ENCODE measurements at places on chromosomes 1 and 21.

DNA sequence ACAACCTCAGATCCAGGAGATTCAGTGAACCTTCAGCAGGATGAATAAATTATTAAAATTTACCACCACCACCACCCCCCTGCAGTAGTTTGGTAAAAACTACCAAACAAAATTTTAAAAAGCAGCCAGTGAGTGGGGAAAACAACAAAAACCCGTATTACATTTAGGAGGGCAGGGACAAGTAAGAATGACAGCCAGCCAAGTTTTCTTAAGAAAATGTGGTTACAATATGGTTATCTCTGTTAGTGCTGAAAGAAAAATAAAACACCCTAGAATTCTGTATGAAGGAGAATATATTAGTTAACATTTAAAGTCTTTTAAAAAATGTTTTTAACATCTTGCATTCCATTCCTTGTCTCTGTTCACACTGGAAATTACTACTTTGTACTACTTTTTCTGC is 14.7 kb downstream of the CD46 start:
- no peak for DNase-seq

DNA sequence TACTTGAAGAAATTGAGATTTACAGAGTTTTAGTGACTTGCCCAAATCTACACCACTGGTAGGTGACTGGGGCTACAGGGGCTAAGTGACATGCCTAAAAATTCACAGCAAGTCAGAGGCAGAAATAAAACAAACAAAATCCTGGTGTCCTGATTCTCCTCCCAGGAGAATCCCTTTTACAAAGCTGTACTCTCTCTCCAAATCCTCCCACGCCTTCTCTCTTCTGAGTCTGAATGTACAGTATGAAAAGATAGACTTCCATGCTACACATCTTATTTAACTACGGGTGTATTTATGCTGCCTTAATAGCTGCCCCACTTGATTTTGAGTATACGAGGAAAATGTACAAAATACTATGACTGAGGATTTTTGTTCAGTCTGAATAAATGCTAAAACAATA is 65.4 kb downstream of the SGIP1 start:
- no peak for DNase-seq

DNA sequence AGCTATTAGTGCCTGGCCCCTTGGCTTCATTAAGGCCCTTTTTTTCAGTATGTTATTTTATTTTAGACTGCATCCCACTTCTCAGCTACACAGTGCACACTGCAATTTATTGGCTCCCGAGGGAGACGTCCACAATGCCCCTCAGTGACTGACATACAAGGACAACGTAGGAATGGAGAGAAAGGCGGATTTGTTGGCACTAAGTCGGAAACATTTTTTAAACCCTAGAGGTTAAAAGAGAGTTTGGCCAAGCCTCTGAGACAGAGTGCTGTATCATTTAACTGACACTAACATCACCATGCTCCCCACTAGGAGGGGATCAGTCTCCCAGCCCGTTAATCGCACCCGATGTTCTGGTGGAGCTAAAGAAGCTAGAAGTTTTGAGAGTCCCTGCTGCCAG is 45.7 kb upstream of the FOXD3 start:
- DNase-seq = no peak

DNA sequence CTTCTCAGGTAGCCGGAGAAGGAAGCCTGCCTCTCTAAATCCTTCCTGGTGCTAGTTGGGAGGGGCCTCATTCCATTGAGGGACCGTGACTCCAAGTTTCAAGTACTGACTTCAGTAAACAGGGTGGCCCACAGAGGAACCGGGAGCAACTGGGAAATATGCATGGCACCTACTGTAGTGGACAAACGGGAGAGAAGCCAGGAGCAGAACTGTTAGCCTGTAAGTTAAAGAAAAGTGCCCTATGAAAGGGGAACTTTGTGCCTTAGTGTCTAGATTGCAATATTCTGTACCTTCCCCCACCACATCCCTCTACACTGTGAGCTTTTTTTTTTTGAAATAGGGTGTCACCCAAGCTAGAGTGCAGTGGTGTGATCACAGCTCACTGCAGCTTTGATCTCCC is 33.2 kb upstream of the KANK4 start:
- no peak for DNase-seq

DNA sequence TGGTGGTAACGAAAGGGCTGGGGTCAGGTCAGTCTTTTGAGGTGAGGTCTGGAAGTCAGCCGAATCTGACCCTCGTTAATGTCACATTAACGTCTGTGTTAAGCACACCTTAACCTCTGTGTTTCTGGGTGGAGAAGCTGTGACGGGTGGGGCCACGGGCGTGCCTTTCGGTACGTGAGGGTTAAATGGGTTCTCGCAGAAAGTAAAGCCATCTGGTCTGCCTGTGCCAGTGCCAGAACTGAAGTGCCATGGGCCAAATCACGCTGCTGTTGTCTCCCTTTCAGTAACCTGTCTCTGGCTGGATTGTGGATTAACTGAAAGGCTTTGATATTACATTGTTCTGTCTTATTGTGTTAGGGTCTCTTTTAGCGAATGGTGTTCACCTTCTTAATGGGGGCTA is 14.4 kb downstream of the URB2 start:
- peak; percentile 71 for DNase-seq

DNA sequence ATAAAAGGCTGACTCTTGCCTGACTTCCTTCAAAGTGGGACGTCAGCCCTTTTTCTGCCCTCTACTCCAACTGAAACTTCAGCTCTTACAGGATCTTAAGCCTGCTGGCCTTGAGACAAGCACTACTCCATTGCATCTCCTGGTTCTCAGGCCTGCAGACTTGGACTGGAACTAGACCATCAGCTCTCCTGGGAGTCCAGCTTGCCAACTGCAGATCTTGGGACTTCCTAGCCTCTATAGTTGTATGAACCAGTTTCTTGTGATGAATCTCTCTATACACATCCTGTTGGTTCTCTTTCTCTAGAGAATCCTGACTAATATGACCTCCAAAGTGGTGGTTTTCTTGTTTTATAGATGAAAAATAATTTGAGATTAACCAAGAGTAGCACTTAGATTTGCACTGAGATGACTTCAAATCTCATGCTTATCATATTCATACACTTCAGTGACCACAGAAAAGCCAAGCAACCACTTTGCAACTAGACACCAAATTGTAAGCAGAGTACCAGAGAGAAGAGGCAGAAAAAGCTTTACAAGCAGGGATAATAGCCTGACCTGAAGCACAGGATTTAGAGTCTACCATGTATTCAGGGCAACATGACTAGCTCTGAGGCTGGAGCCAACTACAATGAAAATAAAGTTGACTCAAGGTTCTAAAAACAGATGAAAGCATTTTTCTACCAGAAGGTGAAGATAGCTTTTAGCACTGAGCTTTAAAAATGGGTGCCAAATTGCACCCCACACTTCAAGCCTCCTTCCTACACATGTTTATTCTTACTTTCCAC is 661.3 kb upstream of the USP24 start:
- no peak for DNase-seq

DNA sequence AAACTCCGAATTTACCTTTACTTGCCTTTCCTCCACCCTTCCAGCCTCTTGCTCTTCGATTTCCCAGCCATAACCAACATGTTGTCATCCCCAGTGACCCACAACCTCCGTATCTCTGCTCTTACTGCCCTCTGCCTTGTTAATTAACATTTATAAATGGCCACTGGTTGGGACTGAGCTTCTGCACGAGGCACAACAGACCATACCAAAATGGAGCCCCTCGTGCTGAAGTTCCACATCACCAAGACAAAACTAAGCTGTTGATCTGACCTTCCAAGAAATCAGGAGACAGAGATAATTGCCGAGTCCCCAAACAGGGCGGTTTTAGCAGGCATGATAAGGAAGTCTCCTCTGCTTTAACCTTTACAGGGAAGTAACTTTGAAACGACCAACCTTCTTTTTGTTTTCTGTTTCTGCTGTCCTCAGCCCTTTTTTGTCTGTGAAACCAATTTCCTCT is 71.9 kb downstream of the NMNAT2 start:
- DNase-seq = no peak

- DNase-seq = no peak
These were observed 10.0 kb upstream of the ELOVL1 start for GRCh38 chr1:43377831-43378230.

DNA sequence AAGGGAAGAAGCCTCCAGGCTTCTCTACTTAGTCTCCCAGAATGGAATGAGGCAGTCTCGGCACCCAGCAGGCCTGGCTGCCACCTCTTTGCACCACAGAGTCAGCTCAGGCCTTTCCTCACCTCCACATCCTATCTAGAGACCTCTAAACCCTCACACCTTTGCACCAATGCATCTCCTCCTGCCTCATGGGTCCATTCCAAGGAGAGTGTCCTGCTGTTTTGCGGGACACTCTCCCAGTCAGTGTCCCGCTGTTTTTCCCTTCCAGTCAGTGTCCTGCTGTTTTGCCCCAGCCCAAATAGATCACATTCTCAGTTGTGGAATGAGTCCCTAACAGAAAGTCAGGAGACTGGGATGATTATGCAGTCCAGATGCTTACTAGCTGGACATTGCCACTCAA is 185.6 kb upstream of the CAMK1G start:
- no peak for DNase-seq

Data from NCI-H2171 treated with DMSO at 0.1 percent for 48 hours (cell line).